ENCODE measurements at places on chromosomes 3 and 15. TPM values are rescaled to one million over a fixed set of nuclear protein-coding genes. Genes with fewer than 3 reads are reported as not detected.

DNA sequence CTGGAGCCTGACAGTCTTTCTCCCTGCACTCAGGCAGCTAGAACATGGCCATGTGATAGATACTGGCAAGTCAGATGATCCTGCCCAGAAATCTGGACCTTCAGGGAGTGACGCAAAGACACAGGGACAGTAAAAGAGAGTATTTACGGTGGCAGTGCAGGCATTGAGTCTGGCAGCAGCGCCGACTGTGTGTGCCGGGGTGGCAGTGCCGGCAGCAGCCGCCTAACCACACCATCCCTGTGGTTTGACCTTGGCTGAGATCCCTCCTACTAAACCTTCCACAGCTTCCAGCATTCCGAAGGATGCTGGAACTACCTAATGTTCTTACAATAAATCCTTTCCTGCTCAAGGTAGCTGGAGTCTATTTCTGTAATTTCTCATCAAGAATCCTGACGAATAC lies 4.6 kb upstream of the TSPAN3 start:
- no peak for DNase-seq

GRCh38 chr3:66015841-66016240 lies 22.9 kb downstream of the MAGI1 start:
- DNase-seq = no peak

GRCh38 chr3:129422897-129423296 lies 5.5 kb downstream of the EFCAB12 start:
- no peak for DNase-seq

DNA sequence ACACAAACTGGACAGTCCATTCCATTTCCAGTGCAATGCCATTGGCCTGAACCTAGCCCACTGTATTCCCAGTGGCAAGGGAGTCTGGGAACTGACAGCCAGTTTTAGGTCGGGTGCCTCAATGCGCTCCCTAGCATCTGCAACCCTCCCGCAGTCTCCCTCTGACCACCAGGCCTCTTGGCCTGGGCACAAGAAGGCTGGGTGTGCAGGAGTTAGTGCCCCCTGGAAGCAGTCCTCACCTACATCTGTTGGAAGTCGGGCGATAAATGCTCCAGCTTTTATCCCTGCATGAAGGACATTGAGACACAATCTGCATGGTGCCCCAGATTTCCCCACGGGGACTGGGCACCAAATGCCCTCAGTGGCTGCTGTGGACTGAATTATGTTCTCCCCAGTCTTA lies 12.7 kb downstream of the C3orf22 start:
- DNase-seq = peak; percentile 6

DNA sequence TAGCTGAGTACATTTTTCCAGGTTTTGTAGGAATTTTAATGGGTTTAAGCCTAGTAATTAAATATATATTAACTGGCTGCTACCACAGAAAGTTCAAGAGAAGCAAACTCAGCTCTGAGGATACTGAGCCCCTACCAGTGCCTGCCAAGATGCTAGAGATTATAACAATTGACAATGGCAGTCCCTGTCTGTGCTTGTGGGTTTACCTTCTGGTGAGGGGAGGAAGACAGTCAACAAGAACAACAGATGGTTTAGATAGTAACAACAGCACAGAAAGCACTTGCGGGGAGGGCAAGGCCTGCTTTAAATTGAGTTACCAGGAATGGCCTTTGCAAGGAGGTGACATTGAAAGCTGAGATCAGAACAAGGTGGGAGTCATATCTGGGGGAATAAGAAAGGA lies 56.6 kb upstream of the ARHGEF3 start:
- DNase-seq = no peak

DNA sequence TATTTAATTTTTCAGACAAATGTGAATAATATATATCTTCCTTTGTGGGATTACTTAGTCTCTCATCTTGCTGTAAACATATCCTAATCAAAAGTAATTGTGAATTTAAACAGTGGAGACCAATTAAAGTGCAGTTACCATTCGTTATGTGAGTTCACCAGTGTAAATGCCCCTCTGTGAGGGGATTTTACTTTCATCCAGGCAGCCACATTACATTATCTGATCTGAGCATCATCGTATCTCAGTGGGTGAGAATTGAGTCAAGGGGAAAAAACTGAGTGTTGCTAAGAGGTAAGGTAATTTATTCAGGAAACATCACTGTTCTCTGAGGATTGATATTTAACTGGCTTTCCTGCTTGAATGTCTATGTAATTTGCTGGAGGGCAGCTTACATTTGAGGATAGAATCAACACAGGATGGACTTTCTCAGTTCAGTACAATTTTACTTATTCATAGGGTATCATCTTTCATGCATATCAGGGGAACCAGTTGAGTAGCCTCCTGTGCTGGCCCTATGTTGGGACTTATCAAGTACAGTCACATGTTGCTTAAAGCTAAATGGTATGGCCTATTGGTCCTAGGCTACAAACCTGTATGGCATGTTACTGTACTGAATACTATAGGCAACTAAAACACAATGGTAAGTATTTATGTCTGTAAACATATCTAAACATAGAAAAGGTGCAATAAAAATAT lies 219.7 kb downstream of the CD47 start:
- no peak for DNase-seq

- no peak for DNase-seq
Observed at GRCh38 chr15:64653757-64654156, 121.6 kb downstream of the RBPMS2 start.

DNA sequence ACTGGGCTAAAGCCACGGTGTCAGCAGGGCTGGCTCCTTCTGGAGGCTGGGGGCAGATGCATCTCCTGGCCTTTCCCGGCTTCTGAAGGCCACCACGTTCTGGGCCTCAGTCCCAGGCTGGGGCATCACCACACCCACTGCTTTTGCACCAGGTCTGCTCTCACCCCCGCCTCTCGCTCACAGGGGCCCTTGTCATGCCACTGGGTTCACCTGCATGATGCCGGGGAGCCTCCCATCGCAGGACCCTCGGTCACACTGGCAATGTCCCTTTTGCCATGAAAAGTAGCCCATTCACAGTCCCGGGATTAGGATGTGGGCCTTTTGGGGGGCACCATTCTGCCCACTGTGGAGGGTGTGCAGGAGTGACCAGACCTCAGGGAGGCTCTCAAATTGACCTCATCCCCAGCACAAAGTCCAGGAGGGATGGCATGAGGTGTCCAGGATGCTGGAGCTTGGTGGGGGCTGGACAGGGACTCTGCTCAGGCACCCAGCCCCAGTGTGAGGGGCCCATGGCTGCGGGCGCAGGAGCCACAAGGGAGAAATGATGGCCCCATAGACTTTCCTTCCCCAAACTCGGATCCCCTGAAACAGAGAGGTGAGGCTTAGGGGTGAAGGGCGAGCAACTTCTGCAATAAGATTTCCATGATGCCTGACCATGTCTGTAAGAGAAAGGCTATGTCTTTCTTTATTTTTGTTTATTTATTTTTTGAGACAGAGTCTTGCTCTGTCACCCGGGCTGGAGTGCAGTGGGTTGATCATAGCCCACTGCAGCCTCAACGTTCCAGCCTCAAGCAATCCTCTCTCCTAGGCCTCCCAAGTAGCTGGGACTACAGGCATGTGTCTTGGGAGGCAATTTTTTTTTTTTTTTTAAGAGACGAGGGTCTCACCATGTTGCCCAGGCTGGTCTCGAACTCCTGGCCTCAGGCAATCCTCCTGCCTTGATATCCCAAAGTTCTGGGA lies 189.1 kb downstream of the GOLGA6L6 start:
- peak; percentile 42 for DNase-seq

DNA sequence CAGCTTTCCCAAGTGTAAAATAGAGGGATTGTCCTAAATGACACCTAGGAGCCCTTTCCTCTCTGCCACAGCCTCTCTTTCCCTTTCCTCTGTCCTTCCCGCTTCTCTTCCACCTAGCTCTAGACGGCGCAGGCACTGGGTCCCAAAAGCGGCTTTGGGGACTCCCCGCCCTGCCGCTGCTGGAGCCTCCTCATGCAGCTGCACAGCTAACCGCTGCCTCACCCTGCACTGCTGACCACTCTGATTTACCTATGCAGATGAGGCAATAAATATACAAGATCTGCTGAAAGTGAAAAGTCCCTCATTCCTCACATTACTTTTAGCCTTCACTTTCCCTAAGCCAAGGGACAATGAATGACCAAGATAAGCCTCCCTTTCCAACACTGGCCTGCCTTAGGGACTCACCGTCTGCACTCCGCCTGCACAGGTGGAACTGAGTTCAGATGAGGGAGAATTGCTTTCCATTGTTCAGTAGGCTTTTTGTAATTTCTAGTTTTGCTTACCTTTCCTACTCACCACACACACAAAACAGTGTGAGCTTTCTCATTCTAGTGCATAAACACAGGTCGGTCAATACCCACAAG lies 197.5 kb upstream of the BCL6 start:
- DNase-seq = no peak

- DNase-seq = no peak
Observed at GRCh38 chr15:100241572-100242482, 99.9 kb downstream of the ADAMTS17 start.

DNA sequence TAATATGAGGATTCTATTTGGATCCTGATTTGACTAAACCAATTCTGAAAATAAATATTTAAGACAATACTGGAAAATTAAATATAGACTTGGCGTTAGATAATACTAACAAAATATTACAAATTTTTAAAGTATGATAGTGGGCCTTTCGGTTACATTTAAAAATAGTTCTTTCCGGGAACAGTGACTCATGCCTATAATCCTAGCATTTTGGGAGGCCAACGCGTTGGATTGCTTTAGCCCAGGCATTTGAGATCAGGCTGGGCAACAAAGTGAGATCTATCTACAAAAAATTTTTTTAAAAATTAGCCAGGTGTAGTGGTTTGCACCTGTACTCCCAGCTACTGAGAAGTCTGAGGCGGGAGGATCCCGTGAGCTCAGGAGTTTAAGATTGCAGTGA lies 30.3 kb upstream of the GADL1 start:
- no peak for DNase-seq

- DNase-seq = no peak
Observed at GRCh38 chr3:197124713-197125112, 95.1 kb upstream of the MELTF start.

DNA sequence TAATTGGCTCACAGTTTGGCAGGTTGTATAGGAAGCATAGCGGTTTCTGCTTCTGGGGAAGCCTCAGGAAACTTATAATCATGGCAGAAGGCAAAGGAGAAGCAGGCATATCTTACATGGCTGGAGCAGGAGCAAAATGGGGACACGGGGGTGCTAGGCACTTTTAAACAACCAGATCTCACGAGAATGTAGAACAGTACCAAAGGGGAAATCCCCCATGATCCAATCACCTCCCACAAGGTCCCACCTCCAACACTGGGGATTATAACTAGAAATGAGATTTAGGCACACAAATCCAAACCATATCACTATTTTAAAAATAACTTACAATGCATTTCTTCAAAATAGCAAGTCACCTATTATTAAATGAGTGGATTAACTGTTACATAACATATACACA lies 47.1 kb upstream of the ANKRD28 start:
- no peak for DNase-seq

- no peak for DNase-seq
Observed at GRCh38 chr3:194483850-194484249, 3.0 kb downstream of the ATP13A3 start.

DNA sequence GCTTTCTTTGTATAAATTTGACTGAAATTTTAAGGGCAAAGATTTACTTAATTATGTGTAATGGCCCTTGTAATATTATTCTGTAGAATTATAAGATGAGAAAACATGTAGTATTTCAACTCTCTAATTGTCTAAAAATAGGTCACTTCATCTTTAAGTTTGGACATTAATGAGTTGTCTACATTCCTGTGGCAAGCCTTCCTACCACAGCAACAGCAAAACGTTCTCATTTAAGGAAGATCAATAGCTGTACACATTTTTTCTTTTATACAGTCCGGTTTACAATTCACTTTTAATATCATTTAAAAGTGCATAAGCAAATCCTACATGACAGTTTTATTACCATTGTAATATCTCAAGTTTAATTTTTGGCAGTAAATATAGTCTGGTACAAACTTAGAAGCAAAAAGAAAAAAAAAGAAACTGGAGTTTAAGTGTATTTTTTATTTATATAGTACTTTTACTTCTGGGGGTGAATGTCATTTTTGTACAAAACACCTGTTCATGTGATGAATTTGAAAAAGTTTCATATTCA lies 501.8 kb downstream of the ZPLD1 start:
- no peak for DNase-seq

GRCh38 chr3:171283183-171283847 lies 176.9 kb downstream of the TNIK start:
- DNase-seq = peak; percentile 50

DNA sequence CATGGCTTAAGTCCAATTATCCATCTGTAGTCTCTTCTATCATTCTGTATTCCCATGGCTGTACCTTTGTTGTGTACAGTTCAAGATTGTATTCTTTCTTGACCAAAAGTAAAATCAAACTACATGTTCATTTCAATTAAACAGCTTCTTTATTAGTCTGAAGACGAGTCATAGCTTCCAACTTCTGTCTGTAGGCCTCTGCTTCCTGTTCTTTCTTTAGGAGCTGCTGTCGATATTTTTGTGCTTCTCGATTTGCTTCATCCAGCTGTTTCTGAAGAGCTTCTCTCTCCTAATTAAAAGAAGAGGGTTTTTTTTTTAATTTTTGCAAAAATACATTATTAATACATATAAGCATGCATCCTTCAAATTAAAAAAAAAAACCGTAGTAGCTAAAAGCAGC lies 13.0 kb upstream of the HDC start:
- no peak for DNase-seq

The FAH gene
- 28.2 TPM for total RNA-seq

The MINAR1 gene
- total RNA-seq = 0.03 TPM

The ACAD11 gene
- total RNA-seq = 14.7 TPM

The TICRR gene
- 0.05 TPM for total RNA-seq

The CCDC33 gene
- total RNA-seq = not detected

The GOLGA8S gene
- total RNA-seq = 0.16 TPM

The RYR3 gene
- not detected for total RNA-seq

The CA12 gene
- 0.27 TPM for total RNA-seq
